CD4-positive, alpha-beta T cell treated with Interleukin-17A for 1 hour (primary cell): ENCODE measurements at places on chromosomes 7 and 10.

GRCh38 chr10:117667831-117668230, 125.3 kb downstream of the EMX2 start:
- DNase-seq: no peak

GRCh38 chr10:11206676-11207559, 189.2 kb downstream of the CELF2 start:
- DNase-seq: no peak

DNA sequence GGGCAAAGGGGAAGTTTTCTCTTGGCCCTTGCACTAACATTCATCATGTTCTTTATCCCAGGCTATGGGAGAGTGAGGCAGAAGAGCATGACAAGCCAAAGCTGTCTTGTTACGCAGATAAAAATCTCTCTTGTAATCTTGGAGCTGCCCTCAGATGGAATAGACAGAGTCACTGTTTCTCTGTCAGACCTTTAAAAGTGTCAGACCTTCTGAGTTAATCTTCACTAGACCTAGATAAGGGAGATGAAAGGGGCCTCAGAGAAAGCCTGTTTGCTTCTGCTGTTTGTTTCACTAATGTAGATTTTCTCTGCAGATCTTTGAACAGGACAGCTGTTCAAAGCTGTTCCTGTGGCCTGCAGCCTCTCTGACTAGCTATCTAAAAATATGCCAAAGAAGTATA, 112.9 kb downstream of the KIF20B start:
- DNase-seq: no peak

DNA sequence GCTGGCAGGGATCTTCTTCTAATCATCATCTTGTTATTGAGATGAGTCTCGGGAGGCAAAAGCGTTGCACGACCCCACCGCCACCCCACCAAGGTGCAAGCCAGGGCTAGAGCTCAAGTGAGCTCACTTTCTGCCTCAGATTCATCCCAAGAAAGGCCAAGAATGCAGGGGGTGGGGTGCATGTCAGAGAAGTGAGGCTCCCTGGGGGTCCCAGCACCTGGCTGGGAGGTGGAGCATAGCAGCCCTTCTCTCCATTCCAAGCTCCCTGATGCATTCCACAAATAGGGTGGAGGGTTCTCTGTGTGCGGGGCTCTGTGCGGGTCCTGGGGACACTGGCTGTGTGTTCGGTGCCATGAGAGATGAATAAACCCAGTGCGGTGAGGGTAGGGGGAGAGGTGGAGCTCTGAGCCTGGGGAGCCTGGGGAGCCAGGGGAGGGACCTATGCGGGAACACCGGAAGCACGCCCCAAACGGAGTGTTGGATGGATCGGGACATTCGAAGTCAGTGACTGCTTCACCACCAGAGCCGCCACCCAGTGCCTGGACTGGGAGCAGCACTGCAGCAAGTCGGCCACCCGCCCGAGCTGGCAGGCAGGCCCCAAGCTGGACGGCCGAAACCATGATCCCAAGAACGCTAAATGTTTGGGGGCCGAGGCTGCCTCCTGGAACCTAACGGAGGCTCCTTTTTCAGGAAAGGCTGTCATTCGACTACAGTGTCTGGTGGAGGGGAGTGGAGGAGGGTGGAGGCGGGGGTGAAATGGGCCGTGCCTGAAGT, 17.9 kb upstream of the HMX3 start:
- DNase-seq: no peak

DNA sequence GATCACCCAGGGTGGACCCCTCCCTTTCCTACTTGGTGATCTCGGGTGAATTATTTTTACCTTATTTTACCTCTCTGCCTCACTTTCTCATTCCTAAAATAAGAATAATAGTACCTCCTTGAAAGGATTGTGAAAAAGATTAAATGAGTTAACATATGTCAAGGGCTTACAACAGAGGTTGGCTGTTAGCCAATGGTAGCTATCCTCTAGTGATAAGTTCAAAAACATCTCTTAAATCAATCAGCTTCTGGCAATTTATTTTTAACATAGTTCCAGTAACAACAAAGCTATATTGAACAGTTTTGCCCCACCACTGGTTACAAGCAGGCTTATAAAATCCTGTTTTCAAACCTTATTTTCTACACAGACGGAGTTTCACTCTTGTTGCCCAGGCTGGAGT, 45.4 kb downstream of the TMEM168 start:
- DNase-seq: no peak

GRCh38 chr10:106707657-106708056, 456.8 kb downstream of the SORCS1 start:
- no peak for DNase-seq

DNA sequence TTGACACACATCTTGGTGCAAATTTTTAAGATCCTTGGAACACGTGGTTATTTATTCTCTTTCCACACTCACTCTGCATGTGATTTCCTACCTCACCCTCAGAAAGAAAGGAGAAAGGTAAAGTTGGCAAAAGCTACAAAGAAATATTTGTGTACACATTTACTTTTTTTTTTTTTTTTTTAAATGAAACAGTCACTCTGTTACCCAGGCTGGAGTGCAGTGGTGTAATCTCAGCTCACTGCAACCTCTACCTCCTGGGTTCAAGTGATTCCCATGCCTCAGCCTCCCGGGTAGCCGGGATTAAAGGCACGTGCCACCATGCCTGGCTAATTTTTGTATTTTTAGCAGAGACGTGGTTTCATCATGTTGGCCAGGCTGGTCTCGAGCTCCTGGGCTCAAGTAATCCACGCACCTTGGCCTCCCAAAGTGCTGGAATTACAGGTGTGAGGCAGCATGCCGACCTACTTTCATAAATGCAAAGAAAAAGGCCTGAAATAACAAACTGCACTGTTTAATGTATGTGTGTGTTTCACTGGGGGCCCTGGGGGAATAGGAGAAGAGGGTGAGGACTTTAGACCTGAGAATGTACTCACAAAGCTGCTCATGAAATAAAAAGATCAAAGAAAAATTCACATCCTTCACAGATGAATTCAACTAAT, 71.6 kb upstream of the GRID1 start:
- DNase-seq: no peak

DNA sequence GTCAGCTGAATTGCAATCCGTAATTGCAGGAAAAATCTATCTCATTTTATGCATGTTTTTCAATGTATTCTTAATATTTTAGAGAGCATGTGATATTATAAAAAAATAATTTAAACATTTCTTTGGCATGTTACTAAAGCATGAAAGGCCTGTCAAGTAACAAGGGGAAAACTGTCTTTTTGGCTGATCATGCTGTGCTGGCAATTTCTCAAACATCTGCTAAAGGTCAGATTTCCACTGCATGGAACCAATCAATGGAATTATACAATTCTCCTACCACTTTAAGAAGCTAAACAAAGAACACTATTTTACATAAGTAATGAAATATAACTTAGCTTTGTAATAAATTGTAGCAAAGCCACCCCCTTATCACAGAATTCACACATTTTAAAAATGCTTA, 49.4 kb downstream of the JMJD1C start:
- DNase-seq: no peak

DNA sequence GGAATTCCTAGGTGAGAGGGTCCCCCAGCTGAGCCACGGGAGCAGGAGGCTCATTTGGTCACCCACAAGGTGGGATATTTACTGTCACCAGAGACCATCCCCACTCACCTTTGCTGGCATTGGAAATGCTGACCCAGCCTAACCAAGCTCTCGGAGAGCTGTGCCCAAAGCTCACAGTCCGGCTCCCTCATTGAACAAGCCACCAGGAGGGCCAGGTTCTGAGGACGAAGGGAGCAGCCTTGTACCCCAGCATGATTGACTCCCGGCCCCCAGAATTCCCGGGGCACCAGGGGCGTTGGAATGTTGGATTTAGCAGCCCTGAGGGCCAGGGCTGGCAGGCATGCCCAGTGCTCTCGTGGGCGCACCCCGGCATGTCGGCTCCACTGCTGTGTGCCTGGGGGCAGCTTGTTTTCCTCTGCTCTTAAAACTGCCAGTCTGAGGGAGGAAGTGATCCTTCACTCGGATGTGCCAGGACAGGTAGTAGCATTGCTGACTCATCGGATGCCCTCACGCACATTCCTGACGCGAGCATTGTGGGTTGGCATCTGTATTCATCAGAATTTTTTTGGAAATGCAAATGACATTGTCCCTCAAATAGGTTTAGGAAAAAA, 23.3 kb downstream of the CLIP2 start:
- no peak for DNase-seq

DNA sequence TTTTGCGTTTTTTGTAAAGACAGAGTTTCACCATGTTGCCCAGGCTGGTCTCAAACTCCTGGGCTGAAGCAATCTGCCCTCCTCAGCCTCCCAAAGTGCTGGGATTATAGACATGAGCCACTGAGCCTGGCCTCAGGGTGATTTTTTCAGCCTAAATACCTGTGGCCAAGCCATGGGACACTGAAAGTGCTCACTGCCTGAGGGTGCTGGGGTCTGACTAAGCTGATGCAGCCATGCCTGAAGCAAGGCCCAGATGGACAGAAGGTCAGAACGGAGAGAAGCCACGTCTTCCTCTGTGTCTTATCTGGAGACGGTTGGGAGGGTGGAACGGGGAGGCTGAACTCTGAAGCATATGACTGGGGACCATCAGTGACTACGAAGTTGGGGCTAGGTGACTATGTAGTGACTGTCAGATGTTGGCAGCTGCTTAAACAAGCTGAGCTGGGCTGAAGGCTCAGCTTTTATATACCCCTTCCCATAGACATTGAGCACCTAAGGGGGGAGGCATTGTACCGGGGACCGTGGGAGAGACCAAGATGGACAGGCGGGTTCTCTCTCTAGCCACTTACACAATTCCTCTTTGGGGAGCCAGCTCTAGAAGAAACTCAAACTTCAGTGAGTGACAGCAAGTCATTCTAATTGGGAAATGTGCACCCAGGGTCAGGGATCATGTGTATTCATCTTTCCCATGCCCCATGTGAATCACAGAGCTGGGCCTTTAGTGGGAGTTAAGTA, 73.3 kb upstream of the HABP2 start:
- DNase-seq: no peak

DNA sequence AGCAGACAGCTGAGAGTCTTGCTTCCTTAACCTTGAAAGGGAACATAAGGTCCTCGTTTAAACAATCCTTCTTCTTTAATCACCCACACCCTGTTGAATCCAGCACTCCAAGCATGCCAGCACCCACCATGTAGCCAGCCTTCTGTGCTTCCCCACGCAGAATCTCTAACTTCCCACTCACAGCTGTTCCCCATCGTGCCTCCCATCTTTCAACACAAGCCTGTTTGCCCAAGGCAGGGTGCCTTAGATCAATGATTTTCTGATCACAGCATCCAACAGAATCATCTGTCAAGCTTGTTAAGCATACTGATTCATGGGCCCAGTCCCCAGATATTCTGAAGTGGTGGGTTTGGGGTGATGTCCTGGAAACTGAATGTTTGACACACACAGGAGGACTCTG, 530.8 kb downstream of the SH2D4B start:
- DNase-seq: no peak

GRCh38 chr10:51653025-51653424, 46.4 kb downstream of the CSTF2T start:
- DNase-seq: no peak

DNA sequence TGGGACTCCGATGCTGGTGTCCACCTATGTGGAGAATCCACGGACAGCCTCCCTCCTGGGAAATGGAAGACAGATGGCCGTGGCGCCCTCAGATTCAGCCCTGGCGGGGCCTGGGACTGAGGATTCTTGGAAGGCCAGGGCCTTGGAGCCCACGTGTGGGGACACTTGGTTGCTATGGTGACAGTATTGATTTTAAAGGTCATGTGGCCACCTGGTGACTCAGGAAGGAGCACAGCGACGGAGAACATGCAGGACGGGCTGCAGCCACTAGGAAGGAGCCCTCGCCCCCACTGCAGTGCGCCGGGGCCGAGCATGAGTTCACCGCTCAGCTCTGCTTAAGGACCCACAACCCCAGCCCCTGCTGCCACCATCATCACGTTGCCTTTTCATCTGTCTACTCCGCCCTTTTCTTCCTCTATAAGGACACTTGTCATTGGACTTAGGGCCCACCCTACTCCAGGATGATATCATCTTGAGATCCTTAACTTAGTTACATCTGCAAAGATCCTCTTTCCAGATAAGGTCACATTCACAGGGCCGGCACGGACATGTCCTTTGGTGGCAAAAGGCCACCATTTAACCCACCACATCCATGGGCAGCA, 3.7 kb upstream of the STK32C start:
- no peak for DNase-seq

DNA sequence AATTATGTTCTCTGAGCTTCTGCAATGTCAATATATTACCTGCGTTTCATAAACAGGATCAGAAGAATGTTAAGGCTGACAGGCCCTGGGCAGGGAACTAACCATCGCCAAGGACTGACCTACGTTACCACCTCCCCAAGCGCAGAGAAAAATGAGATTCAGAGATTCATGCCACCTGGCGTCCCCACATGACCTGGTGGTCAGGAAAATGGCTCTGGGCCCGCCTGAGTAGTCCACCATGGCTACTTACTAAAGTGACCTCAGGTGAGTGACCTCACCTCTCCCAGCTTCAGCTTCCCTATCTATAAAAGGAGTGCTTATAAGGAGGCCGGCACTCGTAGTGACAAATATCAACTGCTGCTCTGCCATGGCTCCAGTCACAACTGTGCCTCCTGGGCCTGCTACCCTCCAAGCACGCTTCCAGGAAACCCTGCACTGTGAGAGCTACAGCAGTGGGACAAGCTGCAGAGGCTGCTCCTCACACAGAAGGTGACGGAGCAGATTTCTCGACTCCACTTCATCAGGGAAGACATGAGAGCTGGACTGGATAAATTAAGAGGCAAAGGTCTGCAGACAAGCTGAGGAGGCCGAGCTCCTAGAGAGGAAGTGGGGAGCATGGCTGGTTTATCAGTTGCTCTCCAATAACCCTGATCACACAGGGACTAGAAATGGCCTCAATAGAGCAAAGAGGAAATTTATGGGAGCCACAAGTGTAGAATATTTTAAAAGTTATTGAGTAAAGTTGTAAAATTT, 103.0 kb downstream of the RNF216 start:
- DNase-seq: no peak

- DNase-seq: no peak
Observed at GRCh38 chr7:15462721-15463389, 99.0 kb downstream of the AGMO start.

DNA sequence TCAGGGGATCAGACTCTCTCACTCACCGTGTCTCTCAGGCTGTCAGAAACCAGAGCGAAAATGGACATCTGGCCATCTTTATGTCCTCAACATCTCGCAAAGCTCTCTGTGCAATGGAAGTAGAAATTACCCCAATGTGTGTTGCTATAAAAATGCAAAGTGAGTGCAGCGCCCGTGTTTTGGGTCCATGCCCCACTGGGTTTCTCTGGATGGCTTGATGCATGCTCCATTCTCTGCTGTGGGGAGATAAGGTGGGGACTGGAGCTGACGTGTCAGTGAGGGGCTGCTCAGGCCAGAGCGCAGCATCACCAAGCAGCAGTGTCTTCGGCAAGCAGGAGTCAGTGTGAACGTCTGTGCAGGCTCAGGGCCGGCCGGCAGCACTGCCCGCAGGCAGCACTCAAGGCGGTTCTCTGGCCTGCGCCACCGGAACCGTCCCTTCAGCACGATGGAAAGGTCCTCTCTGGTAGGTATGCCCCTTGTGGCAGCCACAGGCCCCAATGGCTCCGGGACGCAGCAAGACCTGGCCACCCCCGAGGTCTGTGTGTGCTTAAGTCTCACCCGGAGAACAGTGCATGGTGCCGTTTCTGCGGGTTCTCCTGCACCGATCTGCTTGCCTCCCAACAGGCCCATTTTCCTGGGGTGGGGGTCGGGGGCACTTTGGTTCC, 30.2 kb downstream of the WDR86 start:
- DNase-seq: no peak

- DNase-seq: no peak
Observed at GRCh38 chr10:80066809-80067208, 11.7 kb upstream of the TMEM254 start.

- no peak for DNase-seq
Observed at GRCh38 chr10:30887839-30888238, 143.8 kb downstream of the ZNF438 start.
